ENCODE measurements at places on chromosomes 13 and 19. TPM values are rescaled to one million over a fixed set of nuclear protein-coding genes. Genes with fewer than 3 reads are reported as not detected.

DNA sequence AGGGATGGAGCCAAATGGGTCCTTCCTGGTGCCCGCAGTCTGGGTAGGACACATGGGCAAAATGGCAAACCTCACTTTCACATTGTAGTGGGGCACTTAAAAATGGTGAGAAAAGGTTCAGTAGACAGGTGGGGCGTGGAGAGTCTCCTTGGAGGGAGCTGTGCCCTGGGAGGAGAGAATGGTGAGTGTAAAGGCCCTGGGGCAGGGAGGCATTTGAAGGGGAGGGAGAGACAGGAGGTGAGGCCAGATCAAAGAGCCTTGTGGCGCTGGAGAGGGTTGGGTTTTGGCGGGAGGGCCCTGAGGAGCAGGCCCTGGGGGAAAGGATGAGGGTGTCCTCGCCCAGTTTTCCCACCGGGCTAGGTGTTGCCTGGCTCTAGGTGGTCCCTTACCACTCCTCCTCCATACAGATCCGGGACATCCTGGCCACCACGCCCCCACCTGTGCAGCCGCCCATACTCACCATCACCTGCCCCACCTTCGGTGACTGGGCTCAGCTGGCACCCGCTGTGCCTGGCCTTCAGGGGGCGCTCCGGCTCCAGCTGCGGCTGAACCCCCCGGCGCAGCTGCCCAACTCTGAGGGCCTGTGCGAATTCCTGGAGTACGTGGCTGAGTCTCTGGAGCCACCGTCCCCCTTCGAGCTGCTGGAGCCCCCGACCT lies 6.3 kb downstream of the MAP1S start:
- H3K27ac ChIP-seq = no peak overlapping the region
- peaks cover 11% of the 10 kb centered on the region for H3K4me1 ChIP-seq
- no peaks in the 10 kb centered on the region for H3K27me3 ChIP-seq
- H3K36me3 ChIP-seq = peaks cover 76% of the 10 kb centered on the region
- no peak for DNase-seq

GRCh38 chr13:114008964-114009589 lies 35.2 kb upstream of the C13orf46 start:
- no peaks in the 10 kb centered on the region for H3K36me3 ChIP-seq
- DNase-seq = no peak
- H3K27me3 ChIP-seq = no peaks in the 10 kb centered on the region
- no peak overlapping the region for H3K27ac ChIP-seq

DNA sequence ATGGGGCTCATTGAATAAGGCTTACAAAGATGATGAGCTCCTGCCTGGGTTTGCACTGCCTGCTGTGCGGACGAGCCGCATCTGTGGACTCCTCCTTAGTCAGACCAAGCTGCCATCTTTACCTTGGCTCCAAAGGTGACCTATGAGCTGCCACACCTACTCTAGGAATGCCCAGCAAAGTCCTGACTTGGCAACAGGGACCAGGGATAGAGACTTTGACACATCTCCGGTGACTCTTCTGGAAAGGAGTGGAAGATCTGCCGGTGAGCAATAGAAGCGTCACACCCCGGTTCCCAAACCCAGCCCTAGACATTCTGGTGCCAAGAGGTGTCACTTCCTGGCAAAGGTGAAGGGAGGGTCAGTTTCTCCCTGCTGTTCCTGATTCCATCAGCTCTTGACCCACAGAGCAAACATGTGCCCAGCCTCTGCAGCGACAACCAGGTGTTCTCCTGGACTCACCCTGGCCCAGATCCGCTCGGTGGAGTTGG lies 50.2 kb upstream of the GTF3A start:
- no peak overlapping the region for H3K4me3 ChIP-seq
- no peaks in the 10 kb centered on the region for H3K36me3 ChIP-seq
- no peaks in the 10 kb centered on the region for H3K4me1 ChIP-seq
- H3K27ac ChIP-seq = no peak overlapping the region

DNA sequence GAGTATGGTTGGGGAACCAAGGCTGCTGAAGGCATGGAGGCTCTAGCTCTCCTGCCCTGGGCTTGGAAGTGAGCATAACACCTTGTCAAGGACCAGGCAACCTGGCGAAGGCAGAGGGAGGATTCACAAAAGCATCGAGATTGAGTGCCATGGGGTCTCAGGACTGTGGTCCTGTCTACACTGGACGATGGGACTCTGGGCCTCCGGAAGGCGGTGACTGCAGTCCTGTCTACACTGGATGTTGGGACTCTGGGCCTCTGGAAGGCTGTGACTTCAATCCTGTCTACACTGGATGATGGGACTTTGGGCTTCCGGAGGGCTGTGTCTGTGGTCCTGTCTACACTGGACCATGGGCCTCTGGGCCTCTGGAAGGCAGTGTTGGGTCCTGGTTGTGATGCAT lies 290.4 kb downstream of the TEX29 start:
- no peak for DNase-seq
- H3K27me3 ChIP-seq = no peaks in the 10 kb centered on the region
- H3K36me3 ChIP-seq = no peaks in the 10 kb centered on the region
- no peak overlapping the region for H3K4me3 ChIP-seq

DNA sequence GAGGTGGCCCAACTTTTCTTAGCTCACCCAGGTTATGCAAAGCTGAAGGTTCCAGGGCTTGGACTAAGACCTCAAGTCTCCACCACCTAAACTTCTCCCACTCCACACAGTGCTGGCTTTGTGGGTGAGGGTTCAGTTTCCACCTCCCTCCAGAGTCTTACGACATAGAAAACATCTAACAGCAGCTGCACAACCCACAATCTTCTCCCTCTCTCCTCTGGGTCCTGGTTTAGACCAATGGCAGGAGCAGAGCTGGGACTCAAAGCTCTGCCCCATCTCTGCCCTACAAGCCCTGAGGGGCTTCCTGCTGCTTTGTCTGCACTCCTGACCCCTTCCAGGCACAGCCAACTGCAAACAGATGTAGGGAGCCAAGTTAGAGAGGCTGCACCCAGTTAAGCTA lies 16.0 kb downstream of the IRGC start:
- no peak overlapping the region for H3K27ac ChIP-seq
- H3K4me1 ChIP-seq = no peaks in the 10 kb centered on the region
- no peak for DNase-seq
- no peaks in the 10 kb centered on the region for H3K27me3 ChIP-seq

GRCh38 chr13:36217456-36217855 lies 3.1 kb upstream of the SOHLH2 start:
- no peak overlapping the region for H3K4me3 ChIP-seq
- no peaks in the 10 kb centered on the region for H3K27me3 ChIP-seq
- no peaks in the 10 kb centered on the region for H3K36me3 ChIP-seq
- H3K27ac ChIP-seq = no peak overlapping the region
- no peaks in the 10 kb centered on the region for H3K4me1 ChIP-seq

- H3K36me3 ChIP-seq = no peaks in the 10 kb centered on the region
- H3K4me3 ChIP-seq = no peak overlapping the region
- H3K27ac ChIP-seq = no peak overlapping the region
- no peak for DNase-seq
- no peaks in the 10 kb centered on the region for H3K4me1 ChIP-seq
- no peaks in the 10 kb centered on the region for H3K27me3 ChIP-seq
These were observed 17.3 kb downstream of the C13orf46 start for GRCh38 chr13:113956571-113956970.

DNA sequence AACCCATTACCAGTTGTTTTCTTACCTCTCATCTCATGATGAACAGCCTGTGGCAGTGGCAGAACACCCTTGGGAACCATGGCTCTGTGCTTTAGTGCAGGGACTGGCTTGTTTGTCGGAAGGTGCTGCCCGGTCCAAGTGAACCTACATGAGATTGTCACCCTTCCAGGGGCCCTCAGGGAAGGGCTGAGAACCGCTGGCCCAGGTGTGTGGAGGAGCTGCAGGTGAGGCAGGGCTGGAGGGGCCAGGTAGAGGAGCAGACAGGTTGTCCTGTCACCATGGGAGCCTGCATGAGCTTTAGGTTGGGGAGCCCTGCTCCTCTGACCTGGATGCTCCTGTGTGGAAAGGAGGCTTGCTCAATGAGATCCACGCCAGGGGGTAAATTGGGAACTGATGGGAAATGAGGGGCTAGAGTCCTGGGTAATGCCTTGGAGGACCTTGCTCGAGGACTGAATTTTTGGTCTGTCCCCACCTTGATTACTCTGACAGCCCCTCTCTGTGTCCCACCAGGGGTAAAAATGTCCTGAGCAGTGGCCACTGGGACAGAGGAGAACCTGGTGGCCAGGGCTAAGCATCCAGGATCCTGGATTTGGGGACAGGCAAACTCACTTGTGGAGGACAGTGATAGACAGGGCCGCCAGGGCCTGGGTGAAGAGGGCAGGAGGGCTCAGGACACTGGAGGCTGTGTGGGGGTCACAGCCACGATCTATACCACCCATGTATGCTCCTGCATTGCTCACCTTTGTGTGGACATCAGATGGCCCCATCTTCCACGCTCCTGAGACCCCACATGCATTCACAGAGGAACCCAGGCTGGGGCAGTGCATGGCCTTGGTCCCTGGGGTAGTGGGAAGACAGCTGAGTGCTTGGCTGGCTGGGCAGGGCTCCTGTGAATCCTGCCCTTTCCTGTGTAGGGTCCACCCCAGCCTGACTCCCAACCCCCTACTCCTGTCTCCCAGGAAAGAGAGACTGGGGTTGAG lies 24.1 kb upstream of the CEACAM1 start:
- no peaks in the 10 kb centered on the region for H3K27me3 ChIP-seq
- no peak overlapping the region for H3K27ac ChIP-seq
- H3K4me3 ChIP-seq = no peak overlapping the region
- H3K36me3 ChIP-seq = no peaks in the 10 kb centered on the region
- no peaks in the 10 kb centered on the region for H3K4me1 ChIP-seq

DNA sequence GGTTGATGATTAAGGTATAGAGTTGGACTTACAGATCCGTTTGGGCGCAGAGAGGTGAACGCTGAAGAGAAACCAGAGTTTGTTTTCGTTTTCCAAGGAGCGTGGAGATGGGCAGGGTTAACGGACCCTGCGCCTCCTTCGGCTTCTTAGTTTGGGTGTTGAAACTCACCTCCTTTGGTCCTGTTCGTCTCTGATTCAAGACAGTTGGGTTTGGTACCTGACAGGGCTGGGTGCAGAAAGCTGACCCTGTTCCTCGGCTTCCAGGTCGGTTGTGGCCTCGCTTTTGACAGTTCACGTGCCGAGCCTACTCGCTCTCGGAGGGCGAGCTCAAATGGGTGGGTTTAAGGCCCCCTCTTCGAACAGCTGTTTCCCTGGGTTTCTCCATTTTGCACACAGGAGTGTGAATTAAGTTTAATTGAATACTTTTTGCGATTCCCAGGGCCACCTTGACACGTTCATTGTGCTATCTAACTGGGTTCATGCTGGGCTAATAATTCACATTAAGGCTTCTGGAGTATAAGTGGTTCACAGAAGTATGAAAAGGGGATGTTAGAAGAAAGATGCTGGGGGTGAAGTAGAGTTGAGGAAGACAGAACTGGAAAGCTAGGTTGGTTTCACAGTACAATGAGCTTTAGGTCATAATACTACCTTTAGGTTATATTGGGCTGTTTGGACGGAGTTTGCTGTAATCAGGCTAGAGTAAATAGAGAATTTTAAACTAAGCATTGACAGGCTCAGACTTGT lies 638 bp downstream of the USPL1 start:
- peak overlapping the region; percentile 94 for H3K27ac ChIP-seq
- no peaks in the 10 kb centered on the region for H3K36me3 ChIP-seq
- peak; percentile 47 for DNase-seq

GRCh38 chr13:42021851-42022250 lies 26.6 kb upstream of the DGKH start:
- no peak for DNase-seq
- H3K27ac ChIP-seq = no peak overlapping the region
- H3K36me3 ChIP-seq = no peaks in the 10 kb centered on the region
- H3K4me1 ChIP-seq = no peaks in the 10 kb centered on the region

GRCh38 chr19:46907880-46908279 lies 47.1 kb downstream of the ARHGAP35 start:
- peak overlapping the region; percentile 53 for H3K27ac ChIP-seq
- H3K4me1 ChIP-seq = peaks cover 29% of the 10 kb centered on the region
- no peak overlapping the region for H3K4me3 ChIP-seq

DNA sequence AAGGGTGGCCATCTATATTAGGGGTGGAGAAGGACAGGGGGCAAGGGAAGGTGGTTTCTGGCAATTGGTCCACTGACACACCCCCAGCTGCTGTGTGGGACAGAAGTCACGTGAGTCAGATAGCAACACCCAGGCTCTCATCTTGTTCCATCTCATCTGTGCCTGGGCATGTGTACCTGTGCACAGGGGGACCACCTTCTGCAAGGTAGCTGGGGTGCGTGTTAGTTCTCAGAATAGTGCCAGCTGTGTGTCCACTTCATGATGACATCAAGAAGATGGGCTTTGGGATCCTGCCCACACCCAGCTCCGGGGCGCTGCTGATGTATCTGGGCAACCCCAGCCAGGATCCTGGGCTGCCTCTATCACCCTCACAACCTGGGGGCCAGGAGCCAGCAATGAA lies 38.6 kb downstream of the COL4A2 start:
- H3K27ac ChIP-seq = no peak overlapping the region
- peaks cover 8% of the 10 kb centered on the region for H3K4me1 ChIP-seq
- DNase-seq = no peak
- no peak overlapping the region for H3K4me3 ChIP-seq

- peak overlapping the region; percentile 96 for H3K4me3 ChIP-seq
- no peaks in the 10 kb centered on the region for H3K36me3 ChIP-seq
- no peaks in the 10 kb centered on the region for H3K27me3 ChIP-seq
These were observed 564 bp downstream of the SPART start for GRCh38 chr13:36345438-36346221.

DNA sequence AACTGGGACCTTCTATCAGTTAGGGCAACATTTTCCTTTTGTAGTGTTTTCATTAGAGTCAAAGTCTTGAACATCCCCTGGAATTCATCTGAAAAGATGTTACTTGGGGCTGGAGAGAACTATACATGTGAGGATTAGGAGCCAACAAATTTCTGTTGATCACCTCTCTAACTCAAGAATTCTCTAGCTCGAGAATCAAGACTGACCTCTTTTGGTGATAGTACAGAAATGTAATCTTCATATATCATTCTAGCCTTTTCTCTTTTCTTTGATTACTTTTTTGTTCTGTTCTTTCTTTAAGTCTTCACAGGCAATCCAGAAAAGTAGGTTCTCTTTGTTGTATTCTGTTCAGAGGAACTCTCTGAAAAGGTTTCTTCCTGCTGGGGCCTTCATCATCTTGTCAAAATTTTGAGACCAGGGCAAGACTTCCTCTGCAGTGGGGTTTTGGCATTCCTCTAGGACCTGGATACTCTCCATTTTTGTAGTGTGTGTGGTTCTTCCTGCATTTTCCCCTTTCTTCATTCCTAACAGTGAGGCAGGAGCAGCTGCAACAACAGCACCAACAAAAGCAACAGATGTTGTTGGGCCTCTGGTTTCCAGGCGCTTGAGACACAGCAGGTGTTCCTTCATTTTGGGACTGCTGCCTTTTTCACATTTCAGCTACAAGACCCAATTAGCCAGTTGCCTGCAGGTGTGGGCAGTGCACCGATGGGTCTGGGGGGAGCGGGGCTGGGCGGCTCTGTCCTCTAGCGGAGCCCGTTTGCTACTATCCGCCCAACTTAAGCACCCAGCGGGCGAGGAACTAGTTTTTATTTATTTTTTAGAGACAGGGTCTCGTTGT lies 26.2 kb downstream of the ELF1 start:
- no peaks in the 10 kb centered on the region for H3K27me3 ChIP-seq
- no peaks in the 10 kb centered on the region for H3K4me1 ChIP-seq

- DNase-seq = no peak
- H3K4me3 ChIP-seq = no peak overlapping the region
- no peaks in the 10 kb centered on the region for H3K4me1 ChIP-seq
- H3K36me3 ChIP-seq = no peaks in the 10 kb centered on the region
These were observed 28.7 kb downstream of the ANKRD10 start for GRCh38 chr13:110885966-110886869.

POP4 gene
- 67.6 TPM for total RNA-seq

LRRC25 gene
- total RNA-seq = 29.9 TPM

CD79A gene
- not detected for total RNA-seq

CYP4F2 gene
- total RNA-seq = not detected

FXYD1 gene
- total RNA-seq = 3.3 TPM

CYSLTR2 gene
- total RNA-seq = 11.8 TPM

Measured in adrenal gland (tissue), 19 donors.